ENCODE measurements at places on chromosomes 1 and 21.

- no peak for DNase-seq
These were observed 45.7 kb downstream of the PCNT start for GRCh38 chr21:46369520-46370235.

DNA sequence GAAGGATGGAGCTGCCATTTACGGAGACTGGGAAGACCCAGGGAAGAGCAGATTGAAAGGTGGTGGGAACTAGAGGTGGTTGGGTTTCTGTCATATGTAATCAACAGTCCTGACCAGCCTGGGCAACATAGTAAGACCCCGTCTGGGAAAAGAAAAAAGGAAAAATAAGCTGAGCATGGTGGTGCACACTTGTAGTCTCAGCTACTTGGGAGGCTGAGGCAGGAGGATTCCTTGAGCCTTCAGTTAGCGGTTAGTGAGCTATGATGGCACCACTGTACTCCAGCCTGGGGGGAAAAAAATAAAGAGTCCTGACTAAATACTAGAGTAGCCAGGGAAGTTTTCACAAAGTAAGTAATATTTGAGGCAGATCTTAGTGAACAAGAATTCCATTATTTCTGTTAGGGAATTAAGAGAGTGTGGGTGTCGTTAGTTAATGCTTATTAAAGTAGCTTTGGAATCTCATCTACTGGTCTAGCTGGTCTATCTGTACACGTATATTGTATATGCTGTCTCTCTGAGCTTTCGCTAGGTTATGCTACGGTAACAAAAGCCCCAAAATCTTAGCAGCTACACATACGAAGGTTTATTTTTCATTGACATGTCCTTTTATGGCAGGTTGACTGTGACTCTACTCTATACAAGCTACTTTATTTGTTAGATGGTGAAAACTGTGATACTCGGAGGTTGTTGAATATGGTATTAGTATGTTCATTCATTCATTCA is 4.4 kb downstream of the NBPF1 start:
- no peak for DNase-seq

DNA sequence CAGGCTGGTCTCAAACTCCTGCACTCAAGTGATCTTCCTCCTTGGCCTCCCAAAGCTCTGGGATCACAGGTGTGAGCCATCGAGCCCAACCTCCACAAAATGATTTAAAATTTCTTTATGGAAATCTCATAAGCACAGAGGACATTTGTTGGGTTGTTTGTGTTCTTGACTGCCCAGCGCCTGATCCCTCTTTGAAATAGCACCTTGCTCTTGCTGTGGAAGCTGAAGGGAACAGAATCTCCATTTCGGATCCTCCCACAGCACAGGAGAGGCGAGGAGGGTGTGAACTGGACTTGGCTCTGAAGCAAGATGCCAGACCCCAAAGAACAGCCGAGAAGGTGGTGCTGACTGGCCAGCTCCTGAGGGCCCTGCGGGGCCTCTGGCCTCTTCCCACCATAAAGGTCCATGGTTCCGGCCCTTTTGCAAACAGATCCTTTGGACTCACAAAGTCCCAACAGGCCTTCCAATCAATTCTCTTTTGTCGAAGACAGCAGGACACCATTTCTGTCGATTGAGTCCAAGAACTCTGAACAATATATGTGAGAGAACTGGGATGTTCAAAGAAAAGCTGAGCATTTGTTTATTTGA is 45.6 kb upstream of the COA6 start:
- DNase-seq = no peak

DNA sequence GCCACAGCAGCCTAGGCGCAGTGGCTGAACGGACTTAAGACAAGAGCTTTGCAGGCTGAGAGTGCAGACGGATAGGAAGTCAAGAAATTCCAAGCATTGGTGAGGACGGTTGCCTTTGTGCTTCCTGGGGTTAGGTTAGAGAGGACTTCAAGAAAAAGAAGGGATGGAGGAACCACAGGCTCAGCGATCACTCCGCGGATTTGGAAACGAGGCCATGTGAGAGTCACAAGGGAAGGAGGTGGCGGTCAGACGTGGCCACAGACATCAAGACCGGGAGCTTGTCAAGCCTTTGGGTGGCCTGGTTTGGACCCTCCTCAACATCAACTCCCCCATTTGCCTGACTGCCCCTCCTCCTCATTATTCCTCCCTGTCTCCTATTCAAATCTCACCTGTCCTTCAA is 62.3 kb downstream of the NID1 start:
- no peak for DNase-seq

DNA sequence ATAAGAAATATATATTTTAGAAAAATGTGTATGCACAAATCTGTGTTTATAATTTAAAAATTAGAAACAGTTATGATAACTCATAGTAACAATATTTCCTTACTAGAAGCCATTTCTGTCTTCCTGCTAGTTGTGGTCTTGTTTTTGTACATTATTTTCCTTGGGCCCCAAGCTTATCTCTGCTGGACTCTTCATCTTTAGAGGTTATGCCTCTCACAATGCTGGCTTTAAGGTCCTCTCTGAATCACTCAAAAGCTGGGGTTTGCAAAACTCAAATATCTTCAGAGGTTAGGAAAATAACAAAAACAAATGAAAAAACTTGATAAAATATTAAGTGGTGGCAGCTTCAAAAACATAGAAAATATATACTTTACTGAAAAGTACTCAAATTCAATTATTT is 133.8 kb downstream of the PTPRC start:
- no peak for DNase-seq

- no peak for DNase-seq
These were observed 3.6 kb downstream of the STX6 start for GRCh38 chr1:181018901-181019681.

GRCh38 chr1:204545881-204546280 is 29.7 kb downstream of the MDM4 start:
- DNase-seq = no peak

- peak; percentile 55 for DNase-seq
These were observed 1.2 kb upstream of the HIVEP3 start for GRCh38 chr1:41919764-41920397.
